Stimulated activated CD8-positive, alpha-beta memory T cell treated with anti-CD3 and anti-CD28 coated beads, Interleukin-4, amount 100 ng/mL, for 1 hour (primary cell): ENCODE measurements at places on chromosomes 4 and X.

DNA sequence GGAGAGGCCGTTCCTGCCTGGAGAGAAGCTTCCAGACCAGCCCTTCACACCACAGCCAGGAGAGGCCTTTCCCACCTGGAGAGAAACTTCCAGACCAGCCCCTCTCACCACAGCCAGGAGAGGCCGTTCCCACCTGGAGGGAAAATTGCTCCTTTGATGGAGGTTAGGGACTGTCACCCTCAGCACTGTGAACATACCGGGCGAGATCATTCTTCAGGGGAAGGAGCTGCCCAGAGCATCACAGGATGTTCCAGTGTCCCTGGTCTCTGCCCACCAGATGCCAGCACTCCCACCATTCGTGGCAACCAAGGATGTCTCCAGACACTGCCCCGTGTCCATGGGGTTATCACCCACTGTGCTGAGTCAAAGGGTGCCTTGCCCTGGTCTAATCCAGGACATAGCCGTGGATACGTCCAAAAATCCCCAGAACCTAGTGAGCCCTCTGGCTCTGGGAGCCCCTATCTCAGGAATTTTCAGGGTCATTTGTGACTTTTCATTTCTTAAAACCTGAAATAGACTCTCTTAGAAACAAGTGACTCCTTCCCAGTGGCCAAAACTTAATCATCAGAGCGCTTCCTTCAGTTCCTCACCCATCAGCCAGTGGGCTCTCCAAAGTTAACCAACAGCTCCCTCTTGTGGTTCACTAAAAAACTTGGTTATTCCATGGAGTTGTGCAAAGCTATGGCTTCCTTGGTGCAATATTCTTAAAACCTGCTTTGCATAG, 80.2 kb downstream of the CRMP1 start:
- DNase-seq = no peak

- no peak for DNase-seq
These were observed 35.8 kb downstream of the YIPF6 start for GRCh38 chrX:68534691-68535090.

GRCh38 chr4:90842960-90843359, 715.8 kb downstream of the CCSER1 start:
- no peak for DNase-seq

- DNase-seq = no peak
These were observed 152.5 kb upstream of the SPRY1 start for GRCh38 chr4:123244137-123244536.

DNA sequence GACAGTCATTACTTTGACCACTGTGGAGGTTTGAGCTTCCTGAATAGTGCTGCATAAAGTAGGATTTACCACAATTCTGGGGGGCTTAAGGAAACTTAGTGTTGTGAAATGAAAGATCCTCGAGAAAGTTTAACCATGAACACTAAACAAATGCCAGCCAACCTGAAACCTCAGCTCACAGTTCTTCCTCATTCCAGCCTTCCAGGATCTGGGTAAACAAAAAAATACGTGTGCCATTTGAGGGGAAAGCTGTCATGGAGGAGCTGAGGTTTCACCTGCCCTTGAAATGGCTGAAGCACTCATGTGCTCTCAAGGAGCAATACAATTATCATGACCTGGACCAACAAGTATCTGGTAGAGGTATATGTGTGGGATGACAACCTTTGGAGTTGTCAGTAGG, 142.7 kb downstream of the NPNT start:
- DNase-seq = no peak

- no peak for DNase-seq
These were observed 235.8 kb downstream of the DCLK2 start for GRCh38 chr4:150314031-150314430.

- no peak for DNase-seq
These were observed 113.3 kb downstream of the ELOVL6 start for GRCh38 chr4:110085131-110085530.

- no peak for DNase-seq
These were observed 16.1 kb downstream of the MSMO1 start for GRCh38 chr4:165343353-165344191.

DNA sequence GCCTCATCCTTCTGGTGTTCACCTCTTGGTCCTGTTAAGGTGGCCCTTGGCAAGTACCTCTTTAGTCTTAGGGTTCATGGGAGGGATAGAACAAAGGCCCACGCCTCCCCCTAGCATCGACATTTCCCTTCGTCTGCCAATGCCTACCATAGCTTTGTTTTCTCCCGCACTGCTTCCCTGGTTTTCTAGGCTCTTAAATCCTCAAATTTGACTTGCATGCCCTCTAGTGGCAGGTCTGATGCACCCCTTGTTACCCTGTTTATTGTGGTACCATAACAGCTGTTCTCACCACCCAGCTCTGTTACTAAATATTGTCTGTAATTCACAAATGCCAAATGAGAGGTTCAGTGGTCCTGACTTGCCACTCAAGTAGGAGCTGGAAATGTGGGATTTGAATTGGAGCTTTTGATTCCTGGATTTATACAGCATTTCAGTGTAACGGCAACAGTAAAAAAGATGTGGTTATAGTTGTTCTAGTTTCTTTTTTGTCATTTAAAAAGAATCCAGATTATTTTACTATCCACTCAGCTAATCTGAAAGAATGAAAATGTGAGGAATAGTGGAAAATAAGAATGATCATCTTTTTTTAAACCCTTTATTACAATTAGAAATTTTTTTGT, 100.1 kb downstream of the REPS2 start:
- no peak for DNase-seq

DNA sequence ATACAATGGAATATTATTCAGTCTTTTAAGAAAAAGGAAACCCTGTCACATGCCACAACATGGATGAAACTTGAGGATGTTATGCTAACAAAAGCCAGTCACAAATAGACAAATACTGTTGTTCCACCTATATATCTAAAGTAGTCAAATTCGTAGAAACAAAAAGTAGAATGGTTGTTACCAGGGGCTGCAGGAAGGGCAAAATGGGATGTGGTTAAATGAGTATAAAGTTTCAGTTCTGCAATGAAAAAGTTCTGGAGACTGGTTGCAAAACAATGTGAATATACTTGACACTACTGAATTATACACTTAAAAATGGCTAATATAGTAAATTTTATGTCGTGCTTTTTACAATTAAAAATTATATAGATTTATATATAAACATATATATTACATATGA, 12.2 kb downstream of the SPOCK3 start:
- no peak for DNase-seq

GRCh38 chrX:133374874-133375387, 40.4 kb downstream of the GPC4 start:
- DNase-seq = no peak

- no peak for DNase-seq
These were observed 7.9 kb downstream of the GPR101 start for GRCh38 chrX:137025930-137026329.

DNA sequence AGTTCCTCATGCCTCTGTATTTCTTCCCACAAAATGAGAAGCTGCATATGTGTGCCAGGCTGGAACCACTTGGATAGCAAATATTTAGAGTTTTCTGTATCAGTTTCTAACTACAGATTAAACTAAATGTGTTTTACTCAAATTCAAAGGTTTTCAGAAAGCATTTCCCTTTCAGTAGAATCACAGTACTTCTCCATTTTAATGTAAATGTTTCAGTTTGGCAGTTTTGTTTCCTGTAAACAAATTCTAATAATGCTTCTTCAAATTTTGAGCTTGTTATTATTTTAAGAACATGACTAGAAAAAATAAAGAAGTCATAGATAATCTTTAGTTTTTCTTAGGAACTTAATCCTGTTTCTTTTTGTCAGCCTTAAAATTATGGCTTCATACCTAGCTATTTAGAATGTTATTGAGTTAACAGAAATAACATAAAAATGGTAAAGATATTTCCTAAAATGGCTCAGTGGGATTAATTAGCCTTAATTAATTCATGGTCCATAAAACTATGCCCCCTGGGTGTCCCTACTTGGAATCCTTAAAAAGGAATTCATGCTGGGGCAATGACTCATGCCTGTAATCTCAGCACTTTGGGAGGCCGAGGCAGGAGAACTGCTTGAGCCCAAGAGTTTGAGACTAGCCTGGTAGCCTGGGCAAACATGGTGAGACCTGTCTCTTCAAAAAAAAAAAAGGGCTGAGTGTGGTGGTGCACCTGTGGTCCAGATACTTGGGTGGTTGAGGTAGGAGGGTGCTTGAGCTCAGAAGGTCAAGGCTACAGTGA, 83.8 kb upstream of the GPR34 start:
- no peak for DNase-seq

GRCh38 chr4:20065952-20066351, 185.8 kb upstream of the SLIT2 start:
- DNase-seq = no peak

GRCh38 chr4:8164194-8164565, 5.6 kb upstream of the ABLIM2 start:
- no peak for DNase-seq

DNA sequence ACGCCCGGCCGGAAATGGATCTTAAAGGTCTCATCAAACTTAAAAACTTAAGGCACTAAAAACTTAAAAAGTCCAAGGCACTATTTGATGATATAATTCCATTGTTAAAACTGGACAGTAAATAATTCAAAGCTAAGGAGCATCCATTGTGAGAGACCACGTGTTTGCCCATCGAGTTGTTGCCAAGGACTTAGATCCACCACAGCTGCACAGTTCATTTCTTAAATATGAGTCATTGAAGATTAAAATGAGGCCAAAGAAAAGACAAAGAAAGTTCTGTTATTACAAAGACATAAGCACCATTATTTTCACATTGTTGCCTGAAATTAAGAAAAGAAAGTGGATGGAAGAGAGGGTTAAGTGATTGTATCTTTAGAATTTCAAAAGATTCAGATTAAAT, 411.5 kb upstream of the FTHL17 start:
- DNase-seq = no peak

DNA sequence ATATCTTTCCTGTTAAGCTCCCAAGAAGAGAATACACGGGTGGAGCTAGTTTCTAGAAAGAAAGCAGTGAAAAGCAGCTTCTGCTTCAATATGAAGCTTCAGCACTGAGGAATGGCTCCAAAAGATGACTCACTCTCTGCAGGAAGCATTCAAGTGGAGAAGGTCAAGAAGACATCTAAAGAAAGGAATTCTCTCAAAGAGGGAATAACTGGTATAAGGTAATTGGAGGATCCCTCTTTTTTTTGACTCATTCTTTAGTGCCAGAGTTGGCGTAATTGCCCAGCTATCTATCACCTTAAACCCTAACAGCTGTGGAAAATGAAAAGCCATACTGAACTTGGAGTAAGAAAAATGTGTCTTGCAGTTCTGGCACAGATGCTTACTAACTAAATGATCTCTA, 3.5 kb downstream of the EDA2R start:
- DNase-seq = no peak
